CD8-positive, alpha-beta T cell (primary cell): ENCODE measurements at places on chromosomes 5 and 9.

GRCh38 chr5:172919525-172920446 is 39.4 kb upstream of the RPL26L1 start:
- DNase-seq, result no peak

DNA sequence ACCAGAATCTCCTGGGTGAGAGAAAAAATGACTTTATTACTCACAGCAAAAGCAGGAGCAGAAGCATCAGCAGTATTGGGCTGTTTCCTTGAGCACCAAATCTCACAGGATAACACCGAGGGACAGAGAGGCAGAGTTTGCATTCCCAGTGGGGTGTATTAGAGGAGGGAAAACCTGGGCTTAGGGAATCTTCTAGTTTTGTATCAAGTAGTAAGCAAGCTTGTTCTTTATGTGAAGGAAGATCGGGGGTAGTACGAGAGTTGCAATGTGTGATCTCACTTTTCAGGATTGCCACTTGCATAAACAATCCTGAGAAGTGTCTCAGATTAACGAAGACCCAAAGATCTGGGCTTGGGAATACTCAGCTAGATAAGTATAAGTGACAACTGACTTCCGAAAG is 1163.0 kb downstream of the TAF11L14 start:
- DNase-seq, result no peak

DNA sequence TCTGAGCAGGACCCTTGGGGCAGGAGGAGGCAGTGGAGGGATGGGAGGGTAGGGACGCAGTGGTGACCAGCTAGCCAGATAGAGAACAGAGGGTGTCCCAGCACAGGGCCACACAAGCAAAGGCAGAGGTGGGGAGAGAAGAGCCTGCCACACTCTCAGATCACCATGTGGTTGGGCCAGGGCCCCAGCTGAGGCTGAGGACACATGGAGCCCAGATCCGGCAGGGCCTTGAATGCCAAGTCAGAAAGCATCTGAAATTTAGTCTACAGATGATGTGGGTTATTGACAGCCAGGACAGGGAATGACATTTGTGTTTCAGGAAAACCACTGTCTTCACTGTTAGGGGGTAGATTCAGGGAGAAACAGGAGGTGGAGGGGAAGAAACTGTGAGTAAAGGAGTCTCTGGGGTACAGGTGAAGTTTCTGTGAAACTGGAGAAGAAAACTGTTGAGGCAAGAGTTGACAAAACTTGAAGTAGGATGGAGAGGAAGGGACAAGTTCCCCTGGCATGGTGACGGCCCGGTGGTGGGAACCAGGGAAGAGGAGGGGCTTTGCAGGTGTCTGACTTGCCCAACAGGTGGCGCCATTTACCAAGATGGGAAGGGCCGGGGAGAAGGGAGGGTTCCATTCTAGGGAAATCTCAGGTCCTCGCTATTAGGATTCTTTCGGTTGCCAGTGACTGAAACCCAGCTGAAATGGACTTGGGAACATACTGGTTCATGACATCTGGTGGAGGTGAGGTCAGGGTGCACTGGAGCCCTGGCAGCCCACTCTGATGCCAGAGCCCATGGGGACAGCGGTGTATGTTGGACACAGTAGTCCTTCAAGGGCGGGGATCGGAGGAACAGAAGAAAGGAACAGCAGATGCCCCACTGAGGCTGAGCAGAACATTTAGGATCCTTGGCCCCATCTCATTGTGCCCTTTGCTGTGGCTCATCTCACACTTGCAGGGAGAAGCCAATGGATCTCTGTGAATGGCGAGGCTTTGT is 100.1 kb downstream of the KCNIP1 start:
- DNase-seq, result peak; percentile 3

DNA sequence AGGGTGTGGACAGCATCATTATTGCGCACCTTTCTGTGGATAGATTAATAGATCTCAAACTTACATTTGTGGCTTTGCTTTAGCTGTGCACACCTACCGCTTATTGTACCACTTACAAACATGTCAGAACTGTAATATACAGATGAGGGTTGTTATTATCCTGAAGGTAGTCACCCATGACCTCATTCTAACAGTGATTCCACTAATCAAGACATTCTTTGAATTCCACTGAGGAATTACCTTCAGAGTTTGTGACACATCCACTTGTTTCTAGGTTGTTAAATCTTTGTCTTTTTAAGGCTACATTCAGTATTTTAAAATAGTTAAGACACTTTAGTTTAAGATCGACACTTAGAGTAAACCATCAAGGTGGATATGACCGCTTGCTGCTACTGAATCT is 7.8 kb downstream of the KCNV2 start:
- DNase-seq, result no peak

GRCh38 chr5:1415626-1416360 is 29.4 kb downstream of the SLC6A3 start:
- DNase-seq, result no peak

GRCh38 chr9:113795811-113796392 is 80.2 kb upstream of the ZNF618 start:
- no peak for DNase-seq

GRCh38 chr9:3708751-3709150 is 182.9 kb upstream of the RFX3 start:
- no peak for DNase-seq

GRCh38 chr5:3376611-3377010 is 219.0 kb upstream of the IRX1 start:
- no peak for DNase-seq

GRCh38 chr5:16937503-16938161 is 1.5 kb upstream of the MYO10 start:
- DNase-seq, result no peak

DNA sequence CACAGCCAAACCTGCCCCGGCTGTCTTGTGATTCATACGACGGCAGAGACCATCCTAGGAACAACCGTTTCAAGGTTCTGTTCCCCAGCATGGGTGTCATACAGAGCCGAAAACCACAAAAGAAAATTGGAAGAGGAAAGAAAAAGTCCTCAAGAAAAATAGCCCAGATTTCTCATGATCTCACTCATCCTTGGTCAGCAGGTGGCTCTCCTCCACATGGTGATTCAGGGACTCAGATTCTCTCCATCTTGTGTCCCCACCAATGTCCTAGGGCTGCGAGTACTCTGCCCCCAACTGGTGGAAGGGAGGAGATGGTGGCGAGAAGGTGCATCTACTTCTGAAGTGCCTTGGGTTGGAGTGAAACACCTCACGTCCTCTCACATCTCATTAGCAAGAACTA is 25.6 kb downstream of the PDZD2 start:
- DNase-seq, result no peak

DNA sequence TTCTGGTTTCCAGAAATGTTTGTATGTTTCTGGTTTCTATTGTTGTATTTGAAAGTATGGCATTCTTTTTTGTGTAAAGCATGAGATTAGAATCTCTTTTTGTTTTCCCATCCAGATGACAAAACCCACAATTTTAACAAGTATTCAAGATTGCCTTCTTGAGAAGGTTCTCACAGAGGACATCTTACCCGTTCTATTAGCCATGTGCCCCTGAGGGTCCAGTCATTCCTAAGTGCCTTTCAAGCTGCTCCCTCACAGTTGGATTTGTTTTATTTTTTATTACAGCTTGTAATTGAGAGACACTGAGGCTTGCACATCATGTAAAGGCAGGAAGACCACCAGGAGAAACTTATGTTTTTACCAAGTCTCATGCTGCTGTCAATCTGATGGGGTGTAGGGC is 19.3 kb upstream of the LOX start:
- DNase-seq, result no peak

- DNase-seq, result no peak
These were observed 211.1 kb upstream of the ACTBL2 start for GRCh38 chr5:57693488-57694305.

DNA sequence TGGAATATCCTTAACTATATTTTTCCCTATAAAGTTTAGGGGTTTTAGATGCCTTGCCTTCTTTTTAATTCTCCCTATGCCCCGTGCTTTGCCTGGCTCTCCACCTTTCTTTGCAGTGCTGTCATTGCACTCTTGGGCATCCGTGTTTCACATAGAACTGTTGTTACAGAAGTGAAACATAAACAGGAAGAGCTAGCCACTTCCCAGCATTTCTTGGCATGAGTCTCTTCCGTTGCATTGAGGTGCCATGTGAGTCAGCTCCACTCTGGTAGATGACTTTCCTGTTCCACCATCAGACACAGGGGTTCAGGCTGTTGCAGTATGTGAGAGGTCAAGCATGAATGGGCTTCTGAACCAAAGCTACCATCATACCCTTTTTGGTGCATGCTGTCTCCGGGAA is 73.4 kb downstream of the ANGPTL2 start:
- peak; percentile 34 for DNase-seq

- DNase-seq, result no peak
These were observed 20.7 kb upstream of the MGAT1 start for GRCh38 chr5:180823346-180823745.

- DNase-seq, result no peak
These were observed 9.7 kb upstream of the URM1 start for GRCh38 chr9:128361296-128361985.

DNA sequence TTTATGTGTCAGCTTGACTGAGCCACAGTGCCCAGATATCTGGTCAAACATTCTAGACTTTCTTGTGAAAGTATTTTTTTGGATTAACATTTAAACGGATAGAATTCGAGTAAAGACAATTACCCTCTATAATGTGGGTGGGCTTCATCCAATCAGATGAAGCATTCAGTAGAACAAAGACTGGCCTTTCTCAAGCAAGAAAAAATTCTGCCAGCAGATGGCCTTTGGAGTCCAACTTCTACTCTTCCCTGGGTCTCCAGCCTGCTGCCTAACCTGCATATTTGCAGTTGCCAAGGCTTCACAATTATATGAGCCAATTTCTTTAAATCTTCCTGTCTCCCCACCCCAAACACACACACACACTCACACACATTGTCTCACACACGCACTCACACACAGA is 86.4 kb downstream of the MED10 start:
- DNase-seq, result peak; percentile 38

- no peak for DNase-seq
These were observed 816.0 kb upstream of the CDH9 start for GRCh38 chr5:27854243-27854852.
